G401 (cell line): ENCODE measurements at places on chromosomes 12 and 14.

- DNase-seq: peak; percentile 10
Measured at GRCh38 chr14:63204407-63205043, at the start of gene RHOJ. RHOJ (plus strand) TSS chr14:63204443; CDS start chr14:63204870, 427 bp downstream.

- DNase-seq: no peak
Measured at GRCh38 chr12:92145481-92145730, 240 bp downstream of the BTG1 start.

DNA sequence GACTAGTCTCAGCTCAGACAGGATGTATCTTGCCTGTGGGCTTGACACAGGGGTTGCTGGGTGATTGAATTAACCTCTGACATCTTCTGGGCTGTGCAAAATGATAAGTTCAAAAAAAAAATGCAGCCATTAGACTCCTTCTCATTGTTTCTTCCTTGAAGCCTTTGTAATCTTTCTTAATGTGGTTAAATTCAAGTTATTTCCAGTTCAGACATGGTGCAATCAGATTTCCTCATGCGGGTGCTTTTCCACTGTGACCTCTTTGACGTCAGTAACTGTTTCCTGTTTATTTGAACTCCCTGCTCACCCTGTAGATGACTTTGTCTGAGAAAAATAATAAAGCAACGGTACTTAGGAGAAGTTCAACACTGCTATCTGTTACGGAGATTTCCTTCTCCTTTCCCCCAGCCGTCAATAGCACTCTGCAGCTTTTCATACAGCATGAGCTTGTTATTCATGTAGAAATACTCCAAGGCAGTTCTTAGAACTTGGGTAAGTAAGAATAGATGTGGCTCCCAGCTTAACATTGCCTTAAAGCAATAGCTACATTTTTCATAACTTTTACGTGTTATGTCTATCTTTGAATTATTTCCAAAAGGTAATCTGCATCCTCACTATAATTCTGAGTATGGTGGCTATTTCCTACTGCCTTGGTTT, 155.5 kb downstream of the PRKCH start:
- no peak for DNase-seq

- DNase-seq: no peak
Measured at GRCh38 chr12:52058631-52059361, 7.6 kb downstream of the NR4A1 start.

GRCh38 chr12:32264961-32265360, 134.4 kb upstream of the FGD4 start:
- DNase-seq: no peak

DNA sequence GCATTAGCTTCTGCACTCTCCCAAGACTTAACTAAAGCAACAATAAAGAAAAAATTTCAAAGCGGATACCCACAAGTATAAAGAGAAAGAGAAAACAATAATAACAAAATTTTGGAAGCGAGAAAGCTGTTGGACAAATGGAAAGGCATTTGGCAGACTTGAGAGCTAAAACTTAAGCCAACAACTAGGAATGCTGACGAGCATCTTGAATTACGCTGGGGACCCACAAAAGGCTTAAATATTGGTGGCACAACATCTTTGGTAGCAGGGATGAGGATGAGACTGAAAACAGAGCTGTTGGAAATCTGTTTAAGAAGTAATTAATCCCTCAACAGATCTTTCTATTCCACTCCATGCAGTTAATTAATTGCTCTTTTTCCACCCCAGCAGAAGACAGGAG, 49.8 kb downstream of the LLPH start:
- DNase-seq: no peak

- no peak for DNase-seq
Measured at GRCh38 chr12:47414511-47414910, 291.3 kb downstream of the RPAP3 start.

DNA sequence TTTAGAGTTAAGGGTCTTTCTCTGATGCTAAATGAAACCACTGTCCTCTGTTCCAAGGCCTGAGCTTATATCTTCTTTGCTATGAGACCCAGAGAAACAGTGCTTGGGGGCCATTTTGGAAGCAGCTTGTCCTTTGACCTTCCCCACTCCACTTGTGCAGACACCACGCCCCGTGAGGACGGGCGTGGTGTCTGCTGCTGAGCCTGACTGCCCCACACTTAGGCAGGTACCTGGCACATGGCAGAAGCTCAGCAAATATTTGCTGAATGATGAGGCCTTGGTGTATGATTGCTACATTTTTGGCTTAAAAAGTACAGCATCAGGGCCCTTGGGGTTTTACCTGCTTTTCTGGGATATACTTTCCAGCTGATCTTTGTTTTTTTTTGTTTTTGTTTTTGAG, 69.9 kb downstream of the RASSF3 start:
- no peak for DNase-seq
